ENCODE measurements at places on chromosomes 6 and 20. TPM values are rescaled to one million over a fixed set of nuclear protein-coding genes. Genes with fewer than 3 reads are reported as not detected.

DNA sequence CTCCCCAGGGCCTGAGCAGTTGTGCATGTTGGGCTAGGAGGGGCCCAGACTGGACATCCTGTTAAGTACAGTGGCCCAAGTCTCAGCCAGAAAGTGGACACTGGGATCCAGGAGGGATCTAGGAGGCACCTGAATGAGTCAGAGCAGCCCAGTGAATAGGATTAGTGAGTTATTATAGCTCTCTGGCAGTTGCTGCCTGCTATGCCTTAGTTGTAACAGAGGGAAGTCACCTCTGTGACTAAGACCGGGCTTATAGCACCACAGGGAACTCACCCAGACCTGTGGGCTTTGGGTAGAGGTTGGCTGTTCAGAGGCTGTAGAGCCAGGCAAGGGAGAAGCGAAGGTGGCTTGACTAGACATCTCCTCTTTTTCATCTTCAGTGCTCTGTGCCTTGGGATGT is 39.0 kb upstream of the AAR2 start:
- no peak for DNase-seq

Gene PCSK2
- polyA plus RNA-seq: 1.4 TPM

- DNase-seq: no peak
Measured at GRCh38 chr6:46220352-46221221, 49.8 kb upstream of the ENPP5 start.

Gene LY6G6C
- not detected for polyA plus RNA-seq

DNA sequence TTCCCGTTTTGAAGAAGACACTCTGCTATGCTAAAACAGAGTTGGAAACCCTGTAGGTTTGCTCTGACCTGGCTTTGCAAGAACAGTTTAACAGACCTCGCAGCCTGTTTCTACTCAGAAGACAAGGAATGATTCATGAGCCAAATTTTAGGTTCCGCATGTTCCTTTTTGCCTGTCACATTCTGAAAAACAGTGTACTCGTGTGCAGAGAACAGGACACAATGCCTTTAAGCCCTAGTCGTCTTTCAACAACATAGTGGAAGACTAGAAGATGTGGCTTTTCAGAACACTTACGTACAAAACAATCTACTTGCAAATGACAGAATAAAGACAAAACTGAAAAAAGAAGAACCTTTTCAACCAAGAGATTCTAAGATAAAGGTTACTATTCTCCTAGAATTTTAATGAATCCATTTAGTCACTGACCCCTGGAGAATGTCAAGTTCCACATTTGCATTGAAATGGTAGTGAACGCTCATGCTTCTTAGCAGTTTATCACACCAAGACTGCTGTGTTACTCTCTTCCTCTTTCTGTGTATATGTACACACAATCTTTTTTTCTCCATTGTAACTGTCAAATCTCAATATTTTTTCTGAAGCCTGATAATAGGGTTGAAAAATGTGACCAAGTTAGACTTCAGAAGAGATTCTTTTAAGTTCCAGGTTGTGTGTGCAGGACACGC is 220.7 kb upstream of the NRSN1 start:
- no peak for DNase-seq

Gene DSP
- polyA plus RNA-seq: 2.4 TPM

DNA sequence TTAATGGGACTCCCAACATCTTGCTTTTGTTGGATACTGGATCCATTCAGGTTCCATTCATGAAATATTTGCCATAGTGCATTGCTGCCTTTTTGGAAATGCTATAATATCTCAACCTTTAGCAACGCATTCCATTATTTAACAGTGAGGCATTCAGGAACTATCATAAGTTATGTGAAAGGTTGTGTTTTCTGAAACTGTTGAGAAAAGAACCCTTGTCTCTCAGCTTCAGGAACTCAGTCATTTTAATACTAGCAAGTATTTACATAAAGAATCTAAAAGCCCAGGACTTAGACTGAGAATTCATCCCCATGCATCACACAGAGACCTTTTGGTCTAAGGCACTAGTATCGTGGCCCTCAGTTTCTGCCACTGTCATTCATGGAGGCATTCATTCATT is 24.9 kb upstream of the SASH1 start:
- no peak for DNase-seq

DNA sequence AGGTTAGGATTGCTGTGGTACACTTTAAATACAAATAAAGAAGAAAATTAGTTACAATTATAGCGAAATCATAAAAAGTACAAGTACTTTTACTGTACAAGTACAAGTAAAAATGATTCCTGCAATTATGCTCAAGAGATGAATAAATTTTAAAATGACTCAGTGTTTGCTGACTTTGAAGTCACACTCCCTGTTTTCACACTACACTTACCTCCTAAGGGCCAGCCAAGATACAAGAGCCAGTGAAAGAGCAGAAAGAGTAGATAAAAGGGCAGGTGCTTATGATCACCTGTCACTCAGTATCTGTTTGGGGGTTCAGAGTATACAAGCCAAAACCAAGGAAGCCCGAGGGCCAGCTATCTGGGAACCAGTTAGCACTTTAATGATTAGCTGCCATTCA is 41.0 kb upstream of the COL21A1 start:
- no peak for DNase-seq

DNA sequence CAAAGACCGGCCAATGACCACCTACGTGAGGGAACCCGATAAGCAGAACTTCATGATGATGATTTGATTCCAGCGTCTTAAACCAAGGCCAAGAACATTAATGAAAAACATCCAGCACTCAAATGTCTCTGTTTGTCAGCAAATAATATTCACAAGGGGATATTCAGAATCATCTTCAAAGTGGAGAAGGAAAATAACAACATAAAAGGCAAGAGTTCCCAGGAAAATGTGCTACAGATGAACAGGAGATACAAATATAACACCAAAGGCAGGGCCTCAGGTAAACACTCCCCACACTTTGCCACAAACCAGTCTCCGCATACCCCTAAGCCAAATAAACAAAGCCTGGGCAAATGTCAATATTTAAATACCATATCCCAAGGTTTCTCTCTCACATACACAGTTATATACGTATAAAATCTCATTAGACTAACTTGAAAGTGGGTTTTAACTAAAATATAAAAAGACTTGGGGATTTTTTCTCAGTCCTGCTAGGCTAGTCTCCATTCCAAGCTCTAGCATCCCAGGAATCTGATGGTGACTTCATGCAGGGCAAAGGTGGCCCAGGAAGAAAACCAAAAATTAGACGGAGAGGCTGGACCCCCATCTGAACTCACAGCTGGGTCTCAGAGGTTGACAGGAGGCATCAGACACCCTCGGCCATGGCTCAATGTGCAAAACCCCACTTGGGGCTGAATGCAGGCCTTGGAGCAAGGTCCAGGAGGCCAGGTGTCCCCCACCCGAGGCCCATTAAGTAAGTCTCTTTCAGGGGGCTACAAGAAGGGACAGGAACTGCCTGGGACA is 32.1 kb downstream of the TRAM2 start:
- DNase-seq: no peak

- no peak for DNase-seq
Measured at GRCh38 chr6:166530211-166531095, 56.0 kb downstream of the RAMACL start.

Data from muscle of leg (tissue), 16 donors.